ENCODE measurements at places on chromosomes 2 and 18.

- DNase-seq = no peak
Observed at GRCh38 chr2:190355968-190356644, 12.7 kb downstream of the INPP1 start.

DNA sequence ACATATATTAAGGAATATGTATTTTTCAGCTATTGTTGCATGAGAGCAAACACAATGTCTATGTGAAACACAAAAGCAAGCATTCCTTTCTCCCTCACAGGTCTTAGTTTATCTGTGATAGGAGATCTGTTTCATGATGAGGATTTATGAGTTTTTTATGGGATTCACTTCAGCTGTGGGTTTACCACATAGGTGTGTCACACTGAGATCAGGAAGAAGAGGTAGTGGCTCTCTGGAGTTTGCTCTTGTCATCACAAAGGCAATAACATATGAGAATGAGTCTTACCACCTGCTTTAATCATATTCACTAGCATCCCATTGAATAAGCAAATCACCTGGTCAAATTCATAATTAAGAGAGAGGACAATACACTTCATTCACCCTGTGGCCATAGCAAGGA lies 960.3 kb upstream of the SLC39A10 start:
- DNase-seq = no peak

DNA sequence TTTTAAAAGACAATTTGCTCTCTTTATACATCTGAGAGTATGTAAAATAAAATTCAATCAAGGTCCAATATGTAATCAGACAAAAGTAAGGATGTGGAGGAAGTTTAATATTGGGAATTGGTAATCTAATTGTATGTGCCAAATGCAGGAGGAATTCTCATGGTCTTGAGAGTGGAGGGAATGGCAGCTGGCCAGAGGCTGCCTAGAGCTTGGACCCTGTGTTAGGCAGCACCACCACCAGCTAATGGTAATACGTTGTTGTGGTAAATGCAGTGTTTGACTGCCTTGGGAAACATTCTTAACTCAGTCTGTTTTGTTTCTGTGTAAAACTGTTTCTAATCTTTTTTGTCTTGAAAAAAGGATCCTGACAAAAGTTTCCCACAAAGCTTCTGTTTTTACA lies 30.0 kb downstream of the GALNT1 start:
- no peak for DNase-seq

- DNase-seq = peak; percentile 72
Observed at GRCh38 chr2:150127995-150128394, 359.5 kb downstream of the RND3 start.
